ENCODE measurements at places on chromosomes 12 and 14.

GRCh38 chr12:2749580-2749979, 45.2 kb upstream of the FKBP4 start:
- no peak for DNase-seq

DNA sequence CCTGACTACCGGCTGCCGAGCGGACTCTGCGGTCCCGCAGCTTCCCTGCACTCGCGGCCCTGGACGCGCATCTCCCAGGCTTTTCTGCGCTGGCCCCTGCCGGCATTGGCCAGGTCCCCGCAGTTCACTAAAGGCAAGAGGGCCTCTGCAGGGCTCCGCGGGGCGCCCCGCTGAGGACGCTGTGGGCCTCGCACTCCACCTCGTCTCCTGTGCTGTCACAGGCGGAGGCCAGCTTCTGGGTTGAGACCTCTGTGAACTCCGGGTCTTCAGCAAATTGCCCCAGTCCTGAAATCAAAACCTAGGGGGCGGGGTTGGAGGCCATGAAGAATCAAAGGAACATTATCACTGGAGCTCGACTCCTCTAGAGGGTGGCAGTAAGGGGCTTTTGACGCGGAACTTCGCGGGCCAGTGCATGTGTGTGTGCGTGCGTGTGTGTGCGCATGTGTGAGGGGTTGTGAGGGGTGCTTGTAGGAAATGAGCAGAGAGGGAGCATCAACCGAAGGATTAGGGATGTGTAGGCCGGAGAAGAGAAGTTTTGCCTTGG, 68.5 kb upstream of the CAPRIN2 start:
- DNase-seq: peak; percentile 29

DNA sequence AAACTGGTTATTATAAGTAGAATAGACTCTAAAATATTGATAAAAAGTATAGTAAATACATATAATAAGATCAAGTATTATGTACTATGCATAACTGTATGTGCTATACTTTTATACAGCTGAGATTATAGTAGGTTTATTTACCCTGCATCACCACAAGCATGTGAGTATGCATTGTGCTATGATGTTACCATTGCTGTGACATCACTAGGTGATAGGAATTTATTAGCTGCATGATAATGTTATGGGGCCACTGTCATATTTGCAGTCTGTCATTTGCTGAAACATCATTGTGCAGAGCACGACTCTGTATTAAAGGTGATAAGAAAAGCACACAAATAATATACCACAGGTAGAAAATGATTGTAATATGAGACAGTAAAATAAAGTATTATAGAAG, 385.6 kb downstream of the ZFP36L1 start:
- DNase-seq: no peak

DNA sequence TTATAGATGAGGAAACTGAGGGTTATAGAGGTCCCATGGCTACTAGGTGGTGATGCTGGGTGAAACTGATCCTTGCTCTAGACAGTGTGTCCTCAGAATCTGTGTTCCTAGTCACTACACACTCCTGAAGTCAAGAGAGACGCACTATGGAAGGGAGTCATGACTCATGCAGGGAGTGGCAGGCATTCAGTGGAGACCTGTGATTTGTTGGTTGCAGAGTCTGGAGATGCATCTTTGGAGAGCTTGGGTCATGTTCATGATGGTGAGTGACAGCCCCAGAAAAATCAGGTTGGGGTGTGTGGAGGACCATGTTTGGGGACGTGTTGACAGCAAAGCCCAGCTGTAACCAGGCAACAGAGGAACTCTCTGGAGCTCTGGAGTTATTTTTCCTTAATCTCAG, 38.0 kb upstream of the FBXO21 start:
- DNase-seq: no peak

DNA sequence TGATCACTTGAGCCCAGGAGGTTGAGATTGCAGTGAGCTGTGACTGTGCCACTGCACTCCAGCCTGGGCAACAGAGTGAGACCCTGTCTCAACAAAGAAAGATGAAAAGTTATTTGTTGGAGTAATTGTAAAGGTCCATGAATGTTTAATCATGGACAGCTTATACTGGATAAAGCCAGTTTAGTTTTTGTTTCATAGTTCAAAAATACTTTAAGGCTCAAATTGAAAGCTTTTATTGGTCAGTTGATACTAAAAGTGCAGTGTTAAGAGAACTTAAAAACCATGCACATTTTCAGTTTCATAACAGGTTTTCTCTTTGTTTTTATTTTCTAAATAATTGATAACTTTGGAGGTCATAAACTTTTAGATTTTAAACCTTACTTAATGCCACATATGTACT, 108.4 kb downstream of the MON2 start:
- DNase-seq: no peak

DNA sequence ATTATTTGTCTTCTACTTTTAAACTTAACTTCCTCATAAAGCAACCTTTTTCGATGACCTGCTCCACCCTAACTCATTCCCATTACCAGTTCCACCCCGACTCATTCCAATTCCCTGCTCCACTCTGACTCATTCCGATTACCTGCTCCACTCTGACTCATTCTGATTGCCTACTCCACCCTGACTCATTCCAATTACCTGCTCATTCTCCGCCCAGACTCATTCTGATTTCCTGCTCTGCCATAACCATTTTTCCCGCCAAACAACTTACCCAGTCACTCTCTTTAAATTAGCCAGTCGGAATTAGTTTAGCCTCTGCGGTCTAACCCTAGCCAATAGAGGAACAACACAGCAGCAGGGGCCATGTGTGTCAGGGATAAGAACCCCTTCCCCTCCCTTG, 249.1 kb downstream of the DPY19L2 start:
- no peak for DNase-seq

DNA sequence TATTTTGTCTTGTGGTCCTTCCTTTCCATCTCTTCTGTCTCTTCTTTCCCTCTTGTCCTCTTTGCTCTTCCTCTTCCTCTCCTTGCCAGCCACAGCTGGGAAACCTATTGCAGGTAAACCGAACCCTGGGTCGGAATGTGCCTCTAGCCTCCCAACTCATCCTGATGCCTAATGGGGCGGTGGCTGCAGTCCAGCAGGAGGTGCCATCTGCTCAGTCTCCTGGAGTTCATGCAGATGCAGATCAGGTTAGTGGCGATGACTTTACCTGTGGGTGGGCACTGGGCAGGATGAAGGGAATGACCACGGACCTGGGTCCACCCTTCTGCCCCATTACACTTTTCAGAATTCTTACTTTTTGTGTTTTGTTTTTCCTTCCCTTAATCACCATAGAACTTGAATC, 8.2 kb downstream of the PHC1 start:
- DNase-seq: no peak

- peak; percentile 71 for DNase-seq
These were observed 12.1 kb upstream of the TMPO start for GRCh38 chr12:98503342-98503591.

DNA sequence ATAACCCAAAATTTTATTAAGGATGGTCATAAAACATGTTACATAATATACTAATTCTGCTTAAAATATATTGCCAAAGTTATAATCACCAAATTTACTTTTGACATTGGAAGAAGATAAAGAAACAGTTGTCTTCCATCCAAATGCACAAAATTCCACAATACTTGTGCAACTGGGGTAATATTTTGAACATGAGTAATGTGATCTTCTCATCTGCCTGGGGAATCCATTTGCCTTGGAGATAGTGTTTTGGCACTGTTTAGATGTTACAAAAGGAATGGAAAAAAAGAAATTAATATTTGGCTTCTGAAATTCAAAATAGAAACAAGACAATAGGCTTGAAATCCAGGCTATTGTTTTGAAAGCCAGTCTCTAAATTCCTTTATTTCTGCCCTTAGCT, 9.1 kb downstream of the GPR19 start:
- no peak for DNase-seq

DNA sequence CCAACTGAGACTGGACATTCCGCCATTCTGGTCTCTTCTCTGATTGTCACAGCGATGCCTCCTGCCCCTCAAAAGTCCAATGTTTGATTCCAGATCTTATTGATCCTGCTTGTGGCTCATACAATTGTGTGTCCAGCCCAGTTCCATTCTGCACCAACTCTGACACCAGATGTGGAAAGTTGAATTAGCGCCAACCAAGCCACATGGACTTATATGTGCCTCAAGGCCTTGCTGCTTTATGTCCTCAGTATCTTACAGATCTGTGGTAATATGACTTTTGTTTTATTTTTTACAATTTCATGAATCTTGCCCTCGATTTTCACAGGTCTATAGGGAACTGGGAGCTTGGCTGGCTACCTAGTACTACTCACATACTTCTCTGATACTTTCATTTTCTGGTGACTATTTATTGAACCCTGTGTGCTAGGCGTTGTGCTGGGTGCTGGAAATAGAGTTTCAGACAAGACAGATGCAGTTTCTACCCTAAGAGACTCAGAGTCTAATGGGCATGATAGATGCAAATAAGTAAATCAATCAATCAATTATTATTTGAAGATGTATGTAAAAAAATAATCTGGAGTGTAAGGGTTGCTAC, 472.0 kb downstream of the TMTC2 start:
- no peak for DNase-seq

DNA sequence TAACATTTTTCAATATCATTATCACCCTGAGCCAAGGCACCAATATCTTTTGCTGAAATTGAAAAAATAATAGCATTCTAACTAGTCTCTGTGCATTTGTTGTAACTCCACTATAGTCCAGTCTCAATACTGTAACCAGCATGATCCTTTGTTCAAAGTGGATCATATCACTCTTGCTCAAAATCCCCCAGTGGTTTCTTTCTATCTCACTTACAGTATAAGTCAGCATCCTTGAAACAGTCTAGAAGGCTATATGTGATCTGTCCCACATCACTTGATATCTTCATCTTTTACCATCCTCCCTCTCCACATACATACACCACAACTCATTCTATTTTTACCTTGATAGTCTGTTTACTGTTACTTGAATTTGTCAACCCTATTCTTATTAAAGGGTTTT, 435.7 kb downstream of the CCER1 start:
- no peak for DNase-seq

GRCh38 chr12:16618256-16618655, 12.3 kb upstream of the LMO3 start:
- no peak for DNase-seq

- DNase-seq: no peak
These were observed 68.6 kb downstream of the TGFB3 start for GRCh38 chr14:75913183-75913582.

- no peak for DNase-seq
These were observed 18.3 kb upstream of the WIF1 start for GRCh38 chr12:65139389-65139788.

GRCh38 chr14:101796479-101796878, 35.0 kb downstream of the PPP2R5C start:
- DNase-seq: no peak

DNA sequence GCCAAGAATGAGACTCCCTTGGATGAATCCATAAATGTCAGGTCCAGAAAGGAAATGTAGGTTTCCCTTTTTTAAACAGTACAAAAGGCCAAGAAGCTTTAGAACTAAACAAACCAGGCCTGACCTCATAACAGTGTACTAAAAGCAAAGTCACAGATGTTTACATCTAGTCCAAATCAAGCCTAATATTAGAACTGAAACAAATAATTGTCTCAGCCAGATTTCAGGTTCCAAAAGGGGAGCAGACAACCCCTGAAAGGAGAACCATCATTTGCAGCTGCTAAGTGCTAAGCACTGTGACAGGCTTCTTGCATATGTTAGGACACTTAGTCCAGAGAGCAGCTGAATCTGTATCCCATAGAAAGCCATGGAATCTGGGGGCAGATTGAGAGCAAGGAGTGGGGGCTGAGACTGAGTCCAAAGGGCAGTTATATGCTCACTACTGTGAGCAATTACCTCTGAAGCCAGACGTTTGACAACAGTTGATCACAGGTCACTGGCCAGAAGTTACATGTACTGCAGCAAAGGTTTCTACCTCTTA, 90.1 kb downstream of the STXBP6 start:
- no peak for DNase-seq

DNA sequence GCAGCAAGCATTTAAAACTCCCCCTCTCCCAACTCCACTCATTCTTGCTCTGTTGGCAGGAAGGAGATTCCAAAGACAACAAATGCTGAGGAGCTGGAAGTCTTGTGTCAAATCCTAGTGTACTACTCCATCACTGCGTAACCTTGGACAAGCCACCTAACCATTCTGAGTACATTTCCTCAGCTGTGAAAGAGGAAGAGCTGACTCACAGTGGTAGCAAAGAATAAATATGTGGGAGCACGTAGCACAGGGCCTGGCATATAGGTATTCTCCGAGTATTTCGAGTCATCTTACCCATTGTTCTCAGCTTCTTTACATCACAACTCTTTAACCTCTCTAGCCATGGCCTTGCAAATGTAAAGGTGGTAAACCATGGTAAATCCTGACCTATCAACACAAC, 28.7 kb downstream of the EGLN3 start:
- no peak for DNase-seq

DNA sequence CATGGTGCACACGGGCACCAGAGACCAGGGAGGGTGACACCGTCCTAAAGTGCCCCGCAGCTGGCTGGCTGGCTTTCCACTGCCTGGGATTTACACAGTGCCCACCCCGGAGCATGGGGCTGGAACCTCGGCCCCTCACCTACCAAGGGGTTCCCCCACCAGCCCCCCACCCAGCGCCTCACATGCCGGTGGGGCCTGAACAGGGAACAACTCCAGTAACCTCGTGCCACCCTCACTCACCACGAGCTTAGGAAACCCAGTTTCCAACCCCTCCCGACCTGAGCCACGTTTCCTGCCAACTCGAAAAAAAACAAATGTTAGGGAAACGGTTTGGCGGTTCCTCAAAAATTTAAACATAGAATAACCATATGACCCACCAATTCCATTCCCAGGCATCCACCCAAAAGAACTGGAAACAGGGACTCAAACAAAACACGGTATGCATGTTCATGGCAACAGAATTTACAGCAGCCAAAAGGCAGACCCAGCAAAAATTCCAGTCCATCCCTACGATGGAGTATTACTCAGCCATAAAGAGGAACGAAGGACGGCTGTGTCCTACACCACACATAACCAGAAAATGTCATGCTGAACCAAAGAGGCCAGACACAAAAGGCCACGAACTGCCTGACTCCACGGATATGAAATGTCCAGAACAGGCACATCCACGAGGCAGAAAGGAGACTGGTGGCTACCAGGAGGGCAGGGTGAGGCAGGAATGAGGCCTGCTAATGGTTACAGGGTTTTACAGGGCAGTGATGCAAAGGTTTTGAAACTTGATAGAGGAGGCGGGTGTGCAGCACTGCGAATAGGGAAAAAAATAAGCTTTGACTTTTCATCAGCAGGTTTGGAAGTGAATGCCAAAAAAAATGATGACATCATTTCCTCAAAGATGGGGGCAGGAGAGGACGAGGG, 68.9 kb downstream of the NCOR2 start:
- DNase-seq: no peak

- DNase-seq: no peak
These were observed 19.9 kb downstream of the NEUROD4 start for GRCh38 chr12:55039395-55040354.

All from stimulated activated CD8-positive, alpha-beta memory T cell treated with anti-CD3 and anti-CD28 coated beads, Interleukin-2, amount 100 ng/mL, for 48 hours (primary cell).